ENCODE measurements at places on chromosomes 3 and 15.

DNA sequence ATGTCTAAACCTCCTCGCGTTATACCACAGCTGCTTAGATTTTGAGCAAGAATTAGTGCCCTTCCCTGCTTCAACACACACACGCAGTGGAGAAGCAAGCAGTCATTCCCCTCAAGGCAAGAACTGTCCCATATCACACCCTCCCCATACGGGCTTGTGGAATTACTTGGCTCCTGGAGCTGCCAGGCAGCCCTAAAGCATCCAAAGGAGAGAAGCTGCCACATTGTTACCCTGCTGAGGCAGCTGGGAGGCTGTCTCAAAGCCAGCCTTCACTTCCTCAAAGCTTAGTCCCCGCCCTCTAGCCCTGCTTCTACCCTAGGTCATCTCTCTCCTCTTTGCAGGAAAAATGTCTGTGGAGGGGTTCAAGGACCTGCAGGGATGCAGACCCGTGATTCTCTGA is 153.4 kb downstream of the RORA start:
- no peak for DNase-seq

GRCh38 chr3:43180027-43180426 is 74.1 kb upstream of the POMGNT2 start:
- no peak for DNase-seq

DNA sequence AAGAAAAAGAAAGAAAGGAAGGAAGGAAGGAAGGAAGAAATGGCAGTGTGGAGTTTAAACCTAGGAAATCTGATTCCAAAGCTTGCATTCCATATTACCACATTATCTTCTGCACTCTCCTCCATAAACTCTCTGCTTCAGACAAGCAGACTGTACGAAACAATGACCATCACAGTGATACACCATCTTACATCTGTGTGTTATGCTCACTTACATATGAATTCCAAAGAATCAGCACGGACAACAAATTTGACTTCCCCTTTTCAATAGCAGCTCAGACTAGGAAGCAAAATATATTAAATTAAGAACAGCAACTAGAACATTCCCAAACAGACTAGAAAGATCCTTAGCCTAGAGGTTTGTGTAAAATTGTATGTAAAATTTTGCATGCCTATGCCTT is 18.0 kb upstream of the PPM1L start:
- no peak for DNase-seq

GRCh38 chr3:158103887-158104327 is 2.3 kb downstream of the SHOX2 start:
- no peak for DNase-seq

GRCh38 chr3:35291471-35292236 is 347.7 kb upstream of the ARPP21 start:
- no peak for DNase-seq
